ENCODE measurements at places on chromosomes 13 and 19. TPM values are rescaled to one million over a fixed set of nuclear protein-coding genes. Genes with fewer than 3 reads are reported as not detected.
A peak's percentile ranks its signal among the peaks of the same experiment; 100 is the strongest.

Gene SHISA7
- not detected for total RNA-seq

Gene TSPAN16
- not detected for total RNA-seq

Gene C5AR1
- total RNA-seq = 4.6 TPM

Gene ADAMTS10
- 14.9 TPM for total RNA-seq

- no peak overlapping the region for H3K4me3 ChIP-seq
- no peak for DNase-seq
- no peaks in the 10 kb centered on the region for H3K4me1 ChIP-seq
- H3K27me3 ChIP-seq = no peaks in the 10 kb centered on the region
- no peak overlapping the region for H3K27ac ChIP-seq
These were observed 12.6 kb downstream of the CD37 start for GRCh38 chr19:49347835-49348234.

DNA sequence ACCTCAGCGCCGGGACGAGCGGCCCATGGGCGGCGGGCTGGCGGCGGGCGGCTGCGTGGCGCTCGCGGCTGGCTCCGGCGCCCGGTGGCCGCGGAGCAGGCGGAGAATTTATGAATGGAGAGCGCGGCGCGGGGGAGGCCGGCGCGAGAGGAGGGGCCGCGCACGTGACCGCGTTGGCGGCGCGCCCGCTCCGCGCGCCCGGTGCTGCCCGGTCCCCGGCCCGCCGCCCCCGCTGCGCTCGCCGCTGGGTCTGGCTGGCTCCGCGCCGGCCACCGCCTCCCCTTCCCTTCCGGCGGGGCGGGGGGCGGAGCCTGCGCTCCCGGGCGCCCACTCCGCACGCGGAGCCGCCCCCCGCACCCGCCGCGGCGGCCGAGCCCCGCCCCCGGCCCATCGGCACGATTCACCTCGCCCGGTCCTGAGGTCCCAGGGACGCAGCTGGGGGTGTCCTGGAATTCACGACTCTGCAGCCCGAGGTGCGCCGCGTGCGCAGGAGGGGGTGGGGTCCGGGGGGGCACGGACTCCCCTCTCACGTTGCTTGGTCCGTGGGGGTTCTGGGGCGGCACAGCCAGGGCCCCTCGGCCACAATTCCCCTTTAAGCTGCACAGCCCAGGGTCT, at the start of gene CBARP:
Gene CBARP, minus strand, starts transcription at position 252 of the 615 bp plus-strand sequence. CDS start 1,905 bp downstream, outside the sequence.
- H3K4me1 ChIP-seq = no peaks in the 10 kb centered on the region
- peak within 1 kb of the TSS; percentile 99 for H3K27ac ChIP-seq
- no peaks in the 10 kb centered on the region for H3K27me3 ChIP-seq
- H3K36me3 ChIP-seq = no peaks in the 10 kb centered on the region

- H3K27me3 ChIP-seq = no peaks in the 10 kb centered on the region
- H3K4me1 ChIP-seq = no peaks in the 10 kb centered on the region
- no peak for DNase-seq
- H3K36me3 ChIP-seq = no peaks in the 10 kb centered on the region
- no peak overlapping the region for H3K27ac ChIP-seq
These were observed 21.8 kb downstream of the MRPS12 start for GRCh38 chr19:38952395-38953165.

GRCh38 chr19:2500841-2501261, 24.9 kb downstream of the GADD45B start:
- no peaks in the 10 kb centered on the region for H3K27me3 ChIP-seq
- H3K4me3 ChIP-seq = no peak overlapping the region
- peaks cover 22% of the 10 kb centered on the region for H3K4me1 ChIP-seq
- peak overlapping the region; percentile 53 for H3K27ac ChIP-seq
- no peak for DNase-seq

GRCh38 chr19:39139971-39140453, 14.4 kb downstream of the PAK4 start:
- H3K27ac ChIP-seq = peak overlapping the region; percentile 22
- H3K27me3 ChIP-seq = no peaks in the 10 kb centered on the region
- H3K4me1 ChIP-seq = no peaks in the 10 kb centered on the region

DNA sequence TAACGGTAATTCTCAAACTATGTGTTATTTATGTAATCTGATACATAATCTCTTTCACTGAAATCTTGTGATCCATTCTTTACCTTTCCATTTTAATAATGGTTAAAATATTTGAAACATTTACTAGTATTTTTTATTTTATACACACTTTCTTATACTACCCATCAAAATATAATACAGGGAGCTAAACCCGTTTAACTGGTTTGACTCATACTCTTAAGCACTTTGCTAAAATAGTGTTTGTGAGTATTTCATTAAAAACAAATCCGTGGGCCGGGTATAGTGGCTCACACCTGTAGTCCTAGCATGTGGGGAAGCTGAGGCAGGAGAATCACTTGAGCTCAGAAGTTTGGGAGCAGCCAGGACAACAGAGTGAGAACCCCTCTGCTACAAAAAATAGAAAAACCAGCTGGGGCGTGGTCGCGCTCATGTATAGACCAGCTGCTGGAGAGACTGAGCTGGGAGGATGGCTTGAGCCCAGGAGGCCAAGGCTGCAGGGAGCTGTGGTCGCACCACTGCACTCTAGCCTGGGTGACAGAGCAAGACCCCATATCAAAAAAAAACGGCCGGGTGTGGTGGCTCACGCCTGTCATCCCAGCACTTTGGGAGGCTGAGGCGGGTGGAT, 43.8 kb upstream of the DCUN1D2 start:
- H3K27me3 ChIP-seq = no peaks in the 10 kb centered on the region
- H3K4me3 ChIP-seq = no peak overlapping the region
- no peak for DNase-seq
- no peak overlapping the region for H3K27ac ChIP-seq

DNA sequence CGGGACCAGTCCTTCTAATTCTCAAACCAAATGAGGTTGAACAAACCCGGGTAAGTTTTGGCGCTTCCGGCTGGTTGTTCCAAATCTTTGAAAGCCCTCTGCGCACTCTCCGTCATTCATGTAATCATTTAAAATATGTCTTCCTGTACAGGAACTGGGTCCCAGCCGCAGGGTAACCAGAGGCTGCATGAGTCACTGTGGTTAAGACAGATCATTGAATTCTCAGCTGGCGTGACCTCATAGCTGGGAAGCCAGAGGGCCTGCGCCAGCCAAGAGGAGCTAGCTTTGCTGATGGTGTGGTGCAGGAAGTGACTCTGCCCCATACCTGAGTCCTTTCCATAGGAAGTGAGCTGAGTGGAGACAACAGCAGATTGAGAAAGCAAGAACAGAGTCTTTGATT, 135.2 kb downstream of the TSHZ3 start:
- no peak overlapping the region for H3K4me3 ChIP-seq
- DNase-seq = peak; percentile 77
- H3K36me3 ChIP-seq = no peaks in the 10 kb centered on the region
- no peaks in the 10 kb centered on the region for H3K4me1 ChIP-seq

- no peak overlapping the region for H3K4me3 ChIP-seq
- no peak overlapping the region for H3K27ac ChIP-seq
- H3K36me3 ChIP-seq = peaks cover 77% of the 10 kb centered on the region
- H3K27me3 ChIP-seq = no peaks in the 10 kb centered on the region
- no peaks in the 10 kb centered on the region for H3K4me1 ChIP-seq
- no peak for DNase-seq
These were observed 15.5 kb downstream of the MED25 start for GRCh38 chr19:49833599-49833998.

DNA sequence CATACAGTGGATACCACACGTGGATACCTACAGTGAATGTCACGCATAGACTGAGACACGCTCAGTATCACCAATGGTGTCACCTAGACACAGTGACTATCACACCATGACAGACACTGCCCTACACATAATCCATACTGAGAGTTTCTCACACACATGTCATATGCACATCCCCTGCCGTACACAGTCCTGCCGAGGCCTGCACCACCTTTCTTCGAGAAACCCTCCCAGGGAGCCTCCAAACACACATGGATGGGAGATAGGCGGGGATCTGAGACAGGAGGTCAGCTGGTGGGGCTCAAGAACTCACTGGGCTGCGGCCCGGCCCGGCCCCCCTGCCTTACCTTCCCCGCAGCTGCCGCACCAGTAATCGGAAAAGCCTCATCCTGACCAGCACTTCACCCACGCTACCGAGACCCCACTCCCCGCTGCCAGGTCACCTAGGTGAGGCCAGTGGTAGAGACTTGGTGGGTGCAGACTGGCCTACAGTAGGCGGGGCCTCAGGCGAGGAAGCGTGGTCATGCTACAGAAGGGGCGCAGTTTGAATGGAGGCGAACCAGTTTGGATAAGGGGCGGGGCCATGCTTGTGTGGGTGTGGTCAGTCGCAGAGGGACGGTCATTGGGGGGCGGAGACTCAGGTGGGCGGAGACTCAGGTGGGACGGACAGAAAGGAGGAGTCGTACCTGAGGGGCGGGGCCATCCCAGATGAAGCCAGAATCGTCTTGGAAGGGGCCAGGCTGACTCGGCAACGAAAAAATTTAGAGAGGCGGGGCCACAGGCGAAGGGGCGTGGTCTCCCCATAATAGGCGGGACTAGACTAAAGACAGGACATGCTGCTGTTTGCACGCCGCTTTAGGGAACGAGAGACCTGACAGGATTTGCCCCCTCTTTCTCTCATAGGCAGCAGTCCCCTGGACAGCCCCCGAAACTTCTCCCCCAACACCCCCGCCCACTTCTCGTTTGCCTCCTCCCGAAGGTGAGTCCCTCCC, 2.1 kb downstream of the MAST1 start:
- peaks cover 48% of the 10 kb centered on the region for H3K27me3 ChIP-seq
- no peaks in the 10 kb centered on the region for H3K36me3 ChIP-seq
- no peaks in the 10 kb centered on the region for H3K4me1 ChIP-seq
- no peak for DNase-seq
- H3K4me3 ChIP-seq = no peak overlapping the region

DNA sequence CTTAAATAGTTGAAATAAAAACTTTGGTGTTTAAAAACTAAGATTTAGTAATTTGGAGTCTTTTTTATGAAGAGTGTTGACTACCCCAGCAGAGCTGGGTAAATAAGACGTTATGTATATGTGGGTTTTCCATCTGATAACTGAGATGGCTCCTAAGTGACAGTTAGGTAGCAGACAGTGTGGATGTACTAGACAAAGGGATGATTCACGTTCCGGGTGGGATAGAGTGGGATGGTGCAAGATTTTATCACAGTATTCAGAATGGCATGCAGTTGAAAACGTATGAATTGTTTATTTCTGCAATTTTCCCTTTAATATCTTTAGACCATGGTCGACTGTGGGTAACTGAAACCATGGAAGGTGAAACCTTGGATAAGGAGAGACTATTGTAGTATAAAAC, 50.4 kb downstream of the NAA16 start:
- no peak overlapping the region for H3K4me3 ChIP-seq
- peaks cover 20% of the 10 kb centered on the region for H3K36me3 ChIP-seq
- no peak overlapping the region for H3K27ac ChIP-seq
- no peaks in the 10 kb centered on the region for H3K27me3 ChIP-seq
- H3K4me1 ChIP-seq = no peaks in the 10 kb centered on the region

GRCh38 chr19:54390942-54391577, 24.2 kb upstream of the TTYH1 start:
- no peak overlapping the region for H3K4me3 ChIP-seq
- no peak for DNase-seq
- no peaks in the 10 kb centered on the region for H3K27me3 ChIP-seq
- no peaks in the 10 kb centered on the region for H3K4me1 ChIP-seq
- no peak overlapping the region for H3K27ac ChIP-seq
- no peaks in the 10 kb centered on the region for H3K36me3 ChIP-seq
